T-helper 1 cell (primary cell): ENCODE measurements at places on chromosomes 7 and 10.

GRCh38 chr7:69898189-69898588 lies 299.9 kb downstream of the AUTS2 start:
- DNase-seq, result no peak

- no peak for DNase-seq
Measured at GRCh38 chr10:132892004-132892403, 50.4 kb downstream of the CFAP46 start.

- DNase-seq, result no peak
Measured at GRCh38 chr7:154881026-154881425, 121.9 kb downstream of the PAXIP1 start.

DNA sequence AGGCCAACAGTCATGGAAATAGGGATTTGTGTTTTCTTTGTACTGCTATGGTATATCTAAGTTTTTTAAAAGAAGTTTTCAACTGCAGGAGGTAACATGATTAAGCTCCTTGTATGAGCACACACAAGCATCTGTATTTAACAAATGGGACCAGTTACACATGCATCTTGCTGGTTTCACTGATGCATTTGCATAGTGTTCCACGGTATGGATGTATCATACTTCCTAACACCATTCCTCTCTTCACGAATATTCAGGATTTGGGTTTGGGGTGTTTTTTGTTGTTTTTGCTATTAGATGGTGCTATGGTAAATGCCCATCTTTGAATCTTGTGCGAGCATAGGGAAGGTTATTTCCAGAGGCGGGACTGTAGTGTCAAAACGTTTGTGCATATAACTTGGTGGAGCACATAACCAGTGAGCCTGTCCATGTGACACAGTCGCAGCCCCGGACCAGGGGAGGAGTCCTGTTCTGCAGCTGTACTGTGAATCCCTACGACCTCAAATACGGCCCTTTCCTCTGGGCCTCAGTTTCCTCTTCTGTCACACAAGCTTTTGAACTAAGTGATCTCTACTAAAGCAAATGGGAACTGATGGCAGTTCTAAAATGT lies 1.9 kb downstream of the H2BK1 start:
- no peak for DNase-seq

GRCh38 chr7:126501617-126502016 lies 751.1 kb downstream of the GRM8 start:
- DNase-seq, result no peak

DNA sequence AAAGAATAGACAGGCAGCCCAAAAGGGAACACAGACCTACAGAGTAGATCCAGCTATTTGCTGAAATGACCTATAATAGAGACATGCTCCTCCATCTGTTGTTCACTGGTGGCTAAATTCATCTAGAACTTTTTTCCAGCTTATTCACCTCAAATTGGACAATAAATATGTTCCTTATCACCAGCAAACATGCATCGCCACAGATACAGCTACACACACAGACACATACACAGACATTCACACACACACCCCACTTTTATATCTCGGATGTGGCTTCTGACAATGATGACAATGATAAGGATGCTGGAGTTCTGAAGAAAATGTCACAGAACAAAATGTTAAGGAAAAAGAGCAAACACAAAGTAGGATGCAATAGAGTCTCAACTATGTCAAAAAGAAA lies 175.4 kb downstream of the LSM5 start:
- no peak for DNase-seq

DNA sequence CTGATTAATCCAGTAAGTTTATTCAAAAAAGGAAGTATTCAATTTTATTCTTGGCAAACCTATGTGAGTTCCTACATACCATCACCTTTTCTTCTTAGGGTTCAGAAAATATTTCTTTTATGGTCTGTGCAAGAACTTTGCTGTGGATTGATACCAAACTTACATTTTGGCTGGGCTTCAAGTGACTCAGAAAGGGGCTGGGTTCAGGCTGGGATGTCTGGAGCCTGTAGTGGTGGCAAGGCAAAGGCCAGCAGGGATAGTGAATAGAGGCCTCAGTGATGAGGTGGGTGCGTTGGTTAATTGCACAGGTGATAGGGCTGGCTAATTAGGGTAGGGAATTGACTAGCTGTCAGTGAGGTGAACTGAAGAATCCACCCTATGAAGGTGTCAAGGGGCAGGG lies 40.2 kb upstream of the ATXN7L1 start:
- DNase-seq, result no peak

DNA sequence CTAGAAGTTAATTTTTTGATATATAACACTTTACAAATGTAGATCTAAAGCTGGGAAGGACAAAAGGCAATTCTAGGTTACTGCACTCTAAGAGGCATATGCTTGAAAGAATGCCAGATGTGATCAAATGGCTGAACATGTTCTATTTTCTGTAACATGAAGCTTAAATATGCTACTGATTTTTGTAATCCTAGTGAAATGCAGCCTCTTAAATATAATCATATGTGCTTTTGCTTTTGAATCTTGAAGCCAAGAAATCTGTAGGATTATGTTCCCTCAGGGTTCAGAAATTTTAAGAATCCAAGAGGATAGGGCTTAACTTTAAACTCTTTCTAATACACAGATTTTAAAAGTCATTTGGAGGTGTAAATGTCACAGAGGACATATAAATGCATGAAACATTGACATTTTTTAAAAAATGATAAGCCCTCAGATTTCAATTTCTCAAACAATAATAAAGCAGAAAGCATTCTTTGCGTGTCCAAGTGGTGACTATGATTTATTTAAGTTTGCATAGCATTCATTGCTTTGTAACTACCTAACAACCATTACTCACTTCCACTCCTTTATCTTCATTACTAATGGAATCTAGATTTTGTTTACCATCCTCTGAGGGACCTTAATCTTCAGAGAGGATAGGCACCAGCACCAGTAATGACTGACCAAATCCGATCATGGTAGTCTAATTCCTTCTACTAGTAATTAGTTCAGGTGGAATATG lies 170.4 kb downstream of the MAGI2 start:
- DNase-seq, result no peak

GRCh38 chr7:58086461-58086860 lies 636.5 kb downstream of the ZNF716 start:
- no peak for DNase-seq

DNA sequence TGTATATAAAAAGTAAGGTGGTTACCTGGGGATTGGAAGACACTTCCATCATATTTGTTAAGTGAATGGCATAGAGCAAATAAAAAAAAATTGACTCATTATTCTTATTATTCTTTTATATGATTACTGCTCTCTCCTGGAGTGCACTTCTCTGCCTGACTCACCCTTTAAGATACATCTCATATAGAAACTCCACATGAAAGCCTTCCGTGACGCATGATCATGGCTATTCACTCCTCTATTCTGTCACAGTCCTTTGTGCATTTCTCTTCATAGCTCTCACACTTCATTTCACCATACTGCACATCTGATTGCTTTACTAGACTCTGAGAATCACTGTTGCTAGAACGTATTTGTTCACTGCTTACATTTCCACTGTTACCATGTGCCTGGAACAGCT lies 597.3 kb downstream of the CNTNAP2 start:
- no peak for DNase-seq

GRCh38 chr7:69661342-69661741 lies 63.1 kb downstream of the AUTS2 start:
- DNase-seq, result no peak

DNA sequence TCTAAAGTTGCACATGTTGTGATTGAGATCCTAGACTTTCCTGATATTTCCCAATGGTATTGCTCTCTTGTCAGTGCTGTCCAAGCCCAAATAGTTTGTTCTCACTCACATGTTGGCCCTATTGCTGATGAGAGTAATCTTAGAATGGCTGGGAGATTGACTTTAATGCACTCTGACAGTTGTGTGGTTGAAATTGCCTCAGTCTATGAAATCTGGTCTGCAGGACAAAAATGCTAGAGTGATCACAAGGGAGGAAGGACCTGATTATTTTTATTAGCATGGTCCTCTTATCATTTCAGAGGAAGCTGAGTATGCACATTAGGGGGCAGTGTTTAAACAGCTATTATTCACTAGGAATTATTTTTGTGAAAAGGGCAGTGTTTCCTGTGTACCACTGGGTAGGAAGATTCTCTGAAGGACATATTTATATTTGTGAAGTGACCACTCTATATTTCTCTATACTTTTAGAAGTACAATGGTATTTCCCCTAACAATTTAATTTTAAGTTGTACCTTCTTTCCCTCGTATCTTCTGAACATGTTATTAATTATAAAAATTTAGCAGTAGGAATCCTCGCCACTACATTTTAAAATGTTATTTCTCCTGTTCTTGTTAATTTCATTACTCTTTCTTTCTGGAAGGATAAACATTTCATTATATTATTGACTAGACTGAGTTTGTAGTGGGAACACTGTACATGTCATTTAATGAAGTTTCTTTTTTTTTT lies 64.4 kb downstream of the SUGCT start:
- no peak for DNase-seq

- DNase-seq, result no peak
Measured at GRCh38 chr7:26084418-26084817, 67.6 kb upstream of the NFE2L3 start.

GRCh38 chr7:8190119-8190895 lies 71.7 kb downstream of the ICA1 start:
- DNase-seq, result peak; percentile 34
